Renal cortex interstitium (tissue), 15 donors: ENCODE measurements at places on chromosomes 16 and 17.

DNA sequence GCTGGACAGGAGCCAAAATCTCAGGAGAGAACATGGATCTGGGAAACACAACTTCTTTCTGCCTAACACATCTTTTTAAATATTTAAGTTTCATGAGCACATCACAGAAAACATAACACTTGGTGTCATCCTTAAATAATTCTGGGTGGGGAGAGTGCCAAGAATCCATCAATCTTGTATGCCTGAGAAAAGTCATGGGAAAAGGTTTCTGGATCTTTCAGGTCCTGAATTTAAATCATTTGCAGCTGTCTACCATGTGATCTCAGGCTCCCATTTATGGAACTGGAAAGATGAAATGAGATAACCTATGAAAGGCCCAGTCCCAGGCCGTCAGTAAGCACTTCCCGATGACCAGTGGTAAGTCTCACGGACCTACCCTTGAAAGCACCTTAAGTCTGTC is 15.1 kb downstream of the CDH11 start:
- no peak for DNase-seq

DNA sequence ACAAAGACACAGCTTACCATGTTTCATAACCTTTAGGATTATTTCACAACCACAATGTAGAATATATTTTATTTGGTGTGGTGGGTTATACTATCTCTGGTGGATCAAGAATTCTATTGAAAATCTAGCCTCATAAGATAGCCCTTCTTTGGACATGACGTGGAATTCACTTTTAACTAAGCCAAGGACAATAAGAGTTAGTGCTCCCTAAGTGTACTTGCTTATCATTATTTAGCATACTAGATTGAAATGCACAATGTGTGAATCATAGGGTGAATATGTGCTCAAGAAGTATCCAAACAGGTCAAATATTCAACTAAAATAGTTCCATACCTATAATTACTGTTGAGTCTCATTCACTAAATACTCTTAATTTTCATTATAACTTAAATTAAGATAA is 1179.5 kb upstream of the GOT2 start:
- DNase-seq, result no peak

DNA sequence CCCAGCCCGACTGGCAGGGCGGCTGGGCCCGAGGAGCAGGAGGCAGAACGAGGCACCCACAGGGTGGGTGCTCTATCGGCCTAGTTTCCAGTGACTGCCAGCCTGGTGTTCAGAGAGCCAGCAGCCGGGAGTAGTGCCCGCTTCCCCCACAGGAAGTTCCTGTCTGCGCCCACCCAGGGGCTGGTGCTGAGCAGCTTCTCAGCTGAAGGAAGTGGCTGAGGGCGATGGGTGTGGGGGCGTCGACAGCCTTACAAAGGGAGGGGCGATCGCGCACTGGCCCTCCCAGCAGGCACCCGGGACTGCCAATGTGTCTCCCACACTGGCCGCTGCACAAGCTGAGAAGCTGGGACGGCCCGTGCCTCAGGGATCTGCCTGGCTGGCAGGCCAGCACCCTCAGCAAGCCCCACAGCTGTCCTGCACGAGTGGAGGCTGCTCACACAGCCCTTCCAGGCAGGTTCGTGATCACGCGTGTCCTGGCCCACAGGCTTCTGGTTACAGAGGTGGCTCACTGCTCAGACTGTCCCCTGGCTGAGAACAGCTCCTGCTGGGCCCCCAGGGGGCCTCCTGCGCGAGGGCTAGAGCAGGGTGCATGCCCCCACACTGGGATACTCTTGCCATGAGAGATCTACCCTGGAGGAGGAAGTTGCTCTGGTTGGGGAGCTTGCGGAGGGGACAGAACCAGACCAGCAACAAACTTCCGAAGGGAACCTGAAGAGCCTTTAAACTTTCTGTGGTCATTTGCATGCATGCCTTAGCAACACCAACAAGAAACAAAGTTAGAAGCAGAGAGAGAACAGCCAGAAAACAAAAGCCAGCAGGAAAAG is 2.5 kb downstream of the RNF166 start:
- DNase-seq, result no peak

DNA sequence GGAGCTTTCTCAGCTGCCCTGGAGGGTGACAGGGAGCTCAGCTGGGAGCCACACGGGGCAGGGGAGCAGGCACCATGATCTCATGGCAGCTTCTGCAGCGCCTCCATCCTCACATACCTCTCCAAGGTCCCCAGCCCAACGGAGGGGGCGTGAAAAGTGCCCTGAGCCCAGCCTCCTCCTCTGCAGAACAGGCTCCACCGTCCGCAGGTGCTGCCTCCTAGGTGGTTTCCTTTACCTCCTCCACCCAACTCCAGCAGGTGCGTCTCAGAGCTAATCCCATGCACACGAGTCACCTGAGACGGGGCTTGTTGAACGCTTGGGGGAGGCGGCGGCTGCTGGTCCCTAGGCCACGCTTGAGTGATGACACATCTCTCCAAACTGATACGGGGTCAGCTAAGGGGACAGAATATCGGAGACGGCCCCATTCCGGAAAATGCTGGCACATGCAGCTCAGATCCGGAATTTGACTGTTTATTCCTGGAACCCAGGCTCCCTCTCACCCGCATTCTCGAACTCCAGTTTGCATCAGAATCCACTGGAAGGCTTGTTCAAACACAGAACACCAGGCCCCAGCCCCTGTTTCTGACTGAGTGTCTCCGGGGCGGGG is 387 bp upstream of the SLC38A8 start:
- DNase-seq, result peak; percentile 42

GRCh38 chr17:63477480-63478440 is 899 bp downstream of the ACE start:
- no peak for DNase-seq

DNA sequence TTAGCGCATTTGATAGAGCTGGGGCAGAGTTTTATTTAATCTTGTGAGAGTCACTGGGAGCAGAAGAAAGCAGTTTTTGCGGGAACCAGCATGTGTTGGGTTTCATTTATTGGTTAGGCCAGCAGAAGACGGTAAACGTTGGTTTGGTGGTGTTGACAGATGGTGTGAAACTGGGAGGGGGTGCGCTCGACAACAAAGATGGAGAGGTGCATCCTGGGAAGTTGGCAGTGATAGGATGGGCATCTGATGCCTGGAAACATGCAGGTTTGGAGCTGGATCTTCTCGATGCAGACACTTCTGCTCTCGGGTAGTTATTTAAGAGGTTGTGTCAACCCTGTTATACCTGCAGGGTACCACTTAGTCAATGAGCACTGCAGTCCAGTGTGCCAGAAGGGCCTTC is 24.9 kb upstream of the CLEC18A start:
- no peak for DNase-seq

DNA sequence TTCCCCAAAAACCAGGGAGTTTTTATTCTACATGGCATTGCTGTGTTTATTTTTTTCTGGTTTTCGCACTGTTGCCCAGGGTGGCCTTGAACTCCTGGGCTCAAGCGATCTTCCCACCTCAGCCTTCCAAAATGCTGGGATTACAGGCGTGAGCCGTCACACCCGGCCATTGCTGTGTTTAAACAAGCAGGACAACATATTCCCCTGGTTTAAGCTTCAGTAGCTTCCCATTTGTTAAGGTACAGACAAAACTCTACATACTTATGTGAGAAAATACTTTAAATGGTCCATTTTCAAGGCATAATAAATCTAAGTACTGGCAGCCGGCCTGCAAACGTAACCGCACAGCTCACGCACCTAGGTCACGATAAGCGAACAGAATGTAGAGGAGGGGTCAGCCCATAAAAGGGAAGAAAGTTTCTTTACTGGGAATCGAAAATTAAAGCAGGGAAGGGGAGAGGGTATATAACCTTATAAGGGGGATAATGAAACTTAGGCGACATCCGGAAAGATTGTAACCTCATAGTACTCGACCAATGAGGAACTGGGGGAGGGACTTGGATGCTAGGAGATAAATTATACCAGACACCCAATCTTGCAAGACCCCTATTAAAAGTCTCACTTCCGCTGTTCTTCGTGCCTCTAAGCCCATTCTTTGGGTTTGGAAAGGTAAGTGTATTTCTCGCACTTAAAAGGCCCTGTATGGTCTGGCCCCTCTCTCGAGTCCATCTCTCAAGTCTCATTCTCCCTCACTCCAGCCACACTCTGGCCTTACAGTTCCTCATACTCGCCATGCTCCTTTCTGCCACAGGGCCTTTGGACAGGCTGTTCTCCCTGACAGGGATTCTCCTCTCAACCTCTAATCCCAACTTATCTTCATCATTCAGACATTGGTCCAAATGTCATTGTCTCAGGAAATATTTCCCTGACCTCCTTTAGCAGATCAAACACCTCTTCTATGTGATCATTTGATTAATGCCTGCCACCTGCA is 59.2 kb downstream of the TEX14 start:
- DNase-seq, result peak; percentile 37

DNA sequence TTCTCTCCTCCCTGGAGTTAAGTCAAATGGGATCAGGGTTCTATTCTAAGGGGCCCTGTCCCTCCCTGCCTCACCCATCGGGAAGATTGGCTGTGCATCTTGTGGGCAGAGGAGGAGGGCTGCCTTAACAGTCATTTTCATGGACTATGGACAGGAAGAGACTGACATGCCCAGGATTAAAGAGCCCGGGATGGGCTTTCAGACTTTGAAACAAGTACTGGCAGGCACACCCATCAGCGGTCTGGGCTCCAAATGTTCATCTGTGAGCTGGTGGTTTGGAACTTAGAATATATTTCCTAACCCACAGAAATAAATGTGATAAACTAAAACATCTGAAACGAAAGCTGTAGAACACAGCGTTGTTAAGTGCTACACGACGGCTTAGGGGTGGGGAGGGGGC is 6.5 kb downstream of the SLC6A4 start:
- no peak for DNase-seq

- DNase-seq, result peak; percentile 69
These were observed 9.0 kb upstream of the CDH5 start for GRCh38 chr16:66357523-66357928.

DNA sequence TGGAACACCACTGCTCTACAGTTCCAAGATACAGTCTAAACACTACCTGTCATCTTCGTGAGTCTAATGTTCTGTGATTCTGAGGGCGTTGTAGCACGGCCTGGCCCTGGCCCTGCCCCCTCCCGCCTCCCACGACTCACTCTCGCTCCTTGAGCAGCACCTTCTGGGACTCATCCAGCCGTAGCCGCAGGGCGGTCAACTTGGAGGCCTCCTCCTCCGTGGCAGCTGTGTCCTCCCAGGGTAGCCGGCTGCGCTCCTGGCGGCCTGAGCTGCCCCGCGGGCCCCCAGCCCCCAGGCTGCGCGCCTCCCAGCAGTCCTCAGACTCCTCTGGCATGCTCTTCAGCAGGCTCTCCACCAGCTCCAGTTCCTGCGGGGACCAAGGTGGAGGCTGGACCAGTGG is 10.6 kb downstream of the CCDC102A start:
- no peak for DNase-seq

DNA sequence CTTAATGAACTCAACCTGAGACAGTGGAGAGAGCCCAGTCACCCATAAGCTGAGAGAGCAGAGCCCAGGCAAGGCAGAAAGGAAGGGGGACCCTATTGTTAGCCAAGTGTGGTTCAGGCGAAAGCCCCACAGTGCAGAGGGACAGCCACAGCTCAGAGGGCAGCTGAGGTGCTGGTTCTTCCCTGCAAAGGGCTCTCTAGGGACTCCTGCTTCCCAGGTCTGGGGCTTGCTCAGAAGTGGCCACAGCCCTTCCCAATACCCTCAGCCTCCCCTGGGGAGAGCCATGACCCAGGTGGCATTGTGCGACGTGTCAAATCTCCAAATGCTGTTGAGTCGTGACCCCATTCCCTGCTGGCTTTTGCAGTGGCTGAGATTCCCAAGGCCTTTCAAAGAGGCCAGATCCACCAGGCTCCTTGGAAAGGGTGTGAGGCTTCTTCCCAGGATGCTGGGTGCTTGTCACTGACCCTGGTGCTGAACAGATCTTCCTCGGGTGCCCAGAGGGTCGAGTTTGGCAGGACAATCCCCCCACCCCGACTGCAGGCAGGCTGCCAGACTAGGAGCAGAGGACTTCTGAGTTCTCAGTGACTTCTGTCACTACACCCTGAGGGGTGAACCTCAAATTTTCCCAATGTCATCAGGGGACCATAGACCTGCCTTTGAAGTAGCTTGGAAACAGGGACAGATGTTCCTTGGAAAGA is 2.5 kb upstream of the CCL17 start:
- DNase-seq, result no peak

DNA sequence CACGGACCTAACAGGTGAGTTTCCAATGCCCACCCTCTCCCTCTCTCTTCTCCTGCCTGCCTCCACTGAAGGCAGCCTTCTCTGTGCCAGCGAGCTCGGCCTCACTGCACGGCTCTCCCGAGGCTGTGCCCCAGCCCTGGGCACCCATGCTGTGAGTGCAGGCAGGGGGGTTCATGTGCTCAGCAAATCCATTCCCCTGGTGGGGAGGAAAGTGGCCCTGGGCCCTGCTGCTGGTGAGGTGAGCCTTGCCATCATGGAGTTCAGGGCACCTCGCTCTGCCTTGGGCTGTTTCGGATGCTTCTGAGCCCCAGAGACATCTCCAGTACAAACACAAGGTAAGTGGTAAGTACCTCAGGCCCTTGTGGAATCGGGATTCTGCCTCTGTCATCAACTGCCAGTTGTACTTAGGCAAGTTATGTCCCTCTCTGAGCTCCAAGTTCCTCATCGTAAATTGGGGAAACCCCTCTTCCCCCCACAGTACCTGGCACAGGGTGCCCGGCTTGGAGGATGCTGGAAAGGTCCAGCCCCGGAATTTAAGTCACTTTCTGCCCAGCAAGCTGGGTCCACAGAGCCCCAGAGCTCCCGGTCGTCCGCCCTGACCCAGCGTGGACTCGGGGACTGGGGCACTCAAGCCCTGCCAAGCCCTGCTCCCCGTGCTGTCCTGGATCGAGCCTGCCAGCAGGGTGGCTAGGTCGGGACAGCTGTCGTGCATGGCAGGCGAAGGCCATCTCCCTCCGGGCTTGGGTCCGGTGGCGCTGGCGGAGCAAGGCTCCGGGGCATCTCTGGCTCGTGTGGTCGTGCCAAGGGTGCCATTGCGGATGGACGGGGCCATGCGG is 684 bp upstream of the NUDT16L1 start:
- no peak for DNase-seq

- DNase-seq, result no peak
These were observed 2.1 kb upstream of the EPOP start for GRCh38 chr17:38676706-38677504.

DNA sequence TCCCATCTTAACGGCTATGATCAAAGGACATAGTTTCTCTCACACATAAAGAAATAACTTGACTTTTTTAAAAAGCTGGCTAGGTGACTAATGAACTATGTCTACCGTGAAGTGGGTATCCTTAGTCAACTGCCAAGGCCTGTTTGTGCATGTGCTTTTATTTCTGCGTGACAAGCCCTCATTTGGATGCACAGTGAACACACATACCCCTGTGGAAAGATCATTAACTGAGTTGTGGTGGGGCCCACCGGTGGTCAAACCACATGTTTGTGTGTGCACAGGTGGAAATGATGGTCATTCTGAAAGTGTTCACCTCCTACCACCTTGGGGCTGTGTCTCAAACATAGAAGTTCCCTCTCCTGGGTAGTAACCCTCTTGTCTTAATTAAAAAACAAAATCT is 256.1 kb upstream of the SALL1 start:
- no peak for DNase-seq
